ENCODE measurements at places on chromosomes 7 and 10.

DNA sequence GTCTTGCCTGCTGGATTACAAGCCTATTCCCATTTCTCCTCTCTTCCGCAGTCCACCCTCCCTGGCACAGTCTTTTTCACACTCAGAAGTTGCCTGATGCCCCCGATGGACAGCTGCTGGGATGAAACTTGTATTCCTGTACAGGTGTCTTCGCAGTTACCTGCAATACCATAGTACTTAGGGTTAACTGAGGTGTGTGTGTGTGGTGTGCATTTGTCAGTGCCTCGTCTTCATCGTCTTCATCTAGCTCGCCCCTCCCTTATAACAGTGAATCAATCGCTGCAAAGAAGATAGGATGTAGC is 11.0 kb downstream of the NXPH1 start:
- DNase-seq, result no peak

DNA sequence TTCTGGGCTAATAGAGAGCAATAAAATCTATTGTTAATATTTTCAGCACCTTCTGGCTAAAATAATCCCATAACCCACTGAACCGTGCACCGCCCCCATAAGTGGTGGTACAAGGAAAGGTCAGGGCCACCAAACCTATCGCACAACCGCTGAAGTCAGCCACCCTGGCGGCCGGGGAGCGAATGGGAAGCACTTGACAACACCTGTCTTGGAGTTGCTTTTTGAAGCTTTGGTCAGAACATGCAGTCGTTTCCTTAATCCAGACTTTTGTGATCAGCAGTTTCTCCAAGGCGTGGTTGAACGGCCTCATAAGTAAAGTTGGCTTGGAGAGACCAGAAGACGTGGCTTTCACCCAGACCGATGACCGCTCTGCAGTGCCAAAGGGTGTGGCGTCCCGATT is 97.4 kb downstream of the DNAJB6 start:
- DNase-seq, result no peak

GRCh38 chr10:117004227-117005025 is 561 bp downstream of the SHTN1 start:
- no peak for DNase-seq

DNA sequence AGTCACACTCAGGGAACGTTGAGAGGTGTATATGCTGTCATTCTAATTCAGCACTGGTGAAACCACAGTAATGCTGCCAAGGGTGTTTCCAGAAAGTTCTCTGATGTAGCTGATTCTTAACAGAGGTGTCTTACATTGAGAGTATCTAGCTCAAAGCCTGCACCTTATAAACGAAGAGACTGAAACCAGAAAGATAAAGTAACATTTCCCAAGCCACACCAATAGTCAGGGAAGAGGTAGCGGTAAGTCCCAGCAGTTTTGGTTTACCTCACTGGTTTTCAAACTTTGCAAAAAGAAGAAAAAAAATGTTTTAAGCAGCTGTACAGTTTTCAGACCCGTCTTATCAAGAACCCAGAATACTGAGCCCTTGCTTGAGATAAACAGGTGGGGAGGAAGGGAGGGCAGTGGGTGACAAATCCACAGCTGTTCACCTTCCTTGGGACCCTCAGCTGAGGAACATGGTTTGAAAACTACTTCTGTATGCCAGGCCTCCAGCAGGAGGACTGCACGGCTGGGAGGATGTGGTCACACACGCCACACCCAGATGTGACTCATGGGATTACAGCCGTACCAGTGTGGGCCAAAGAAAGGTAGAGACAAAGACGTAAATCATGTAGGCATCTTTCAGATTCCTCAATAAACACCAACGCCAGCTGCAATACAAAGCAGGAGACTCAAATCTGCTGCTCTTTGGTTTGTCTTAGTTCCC is 63.9 kb upstream of the GSDME start:
- DNase-seq, result peak; percentile 47

DNA sequence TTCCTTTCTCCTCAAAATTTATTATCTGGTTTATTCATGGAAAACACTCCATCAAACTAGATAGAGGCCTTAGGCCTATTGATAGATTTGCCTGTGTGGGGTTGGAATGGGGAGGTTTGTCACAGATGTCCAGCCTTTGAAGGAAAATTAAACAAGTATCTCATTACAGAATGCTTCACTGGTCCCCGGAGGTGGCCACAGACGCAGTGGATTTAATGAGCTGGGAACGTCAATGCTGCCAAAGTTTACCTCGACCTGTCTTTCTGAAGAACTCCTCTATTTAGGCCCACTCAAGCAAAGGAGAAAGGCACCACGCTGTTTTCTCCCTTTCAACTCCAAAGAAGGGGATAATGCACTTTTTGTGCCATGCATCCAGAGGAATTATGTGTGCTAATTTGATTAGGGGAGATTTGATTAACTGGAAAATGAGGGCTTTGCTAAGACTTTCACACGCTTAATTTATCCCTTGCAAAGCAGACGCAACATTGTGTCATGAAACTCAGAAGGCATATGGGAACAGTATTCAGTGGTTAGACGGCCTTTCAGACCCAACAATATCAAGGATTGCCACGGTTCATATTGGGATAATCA is 558.8 kb upstream of the GALNT17 start:
- no peak for DNase-seq

DNA sequence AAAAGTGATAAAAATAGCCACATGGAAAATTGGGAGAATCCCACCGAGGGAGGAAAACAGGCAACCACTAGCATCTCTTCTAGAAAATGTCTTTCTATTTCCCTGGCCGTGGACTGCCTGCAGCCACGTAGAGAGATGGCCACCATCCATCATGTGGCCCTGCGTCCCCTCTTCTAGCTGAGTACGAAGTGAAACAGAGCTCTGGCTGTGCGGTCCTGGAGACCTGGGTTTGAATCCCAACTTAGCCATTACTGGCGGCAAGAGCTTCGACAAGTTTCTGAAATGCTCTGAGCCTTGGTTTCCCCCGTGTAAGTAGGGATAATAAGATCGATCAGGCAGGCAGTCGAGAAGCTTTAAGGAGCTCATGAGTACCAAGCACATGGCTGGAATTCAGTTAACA is 32.9 kb downstream of the ZCCHC24 start:
- DNase-seq, result no peak

DNA sequence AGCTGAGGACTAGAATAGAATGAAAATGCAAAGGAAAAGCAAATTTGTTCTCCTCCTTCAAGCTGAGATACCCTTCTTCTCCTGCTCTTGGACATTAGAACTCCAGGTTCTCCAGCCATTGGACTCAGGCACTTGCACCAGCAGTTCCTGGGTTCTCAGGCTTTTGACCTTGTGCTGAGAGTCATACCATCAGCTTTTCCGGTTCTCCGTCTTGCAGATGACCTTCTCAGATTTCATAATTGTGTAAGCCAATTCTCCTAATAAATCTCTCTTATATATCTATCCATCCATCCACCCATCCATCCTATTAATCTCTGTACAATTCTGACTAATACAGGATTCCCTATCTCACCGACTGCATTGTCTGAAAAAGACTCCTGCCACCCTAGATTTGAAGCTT is 108.3 kb downstream of the AHR start:
- no peak for DNase-seq

- no peak for DNase-seq
These were observed 110.9 kb upstream of the HDAC9 start for GRCh38 chr7:18384491-18385143.

DNA sequence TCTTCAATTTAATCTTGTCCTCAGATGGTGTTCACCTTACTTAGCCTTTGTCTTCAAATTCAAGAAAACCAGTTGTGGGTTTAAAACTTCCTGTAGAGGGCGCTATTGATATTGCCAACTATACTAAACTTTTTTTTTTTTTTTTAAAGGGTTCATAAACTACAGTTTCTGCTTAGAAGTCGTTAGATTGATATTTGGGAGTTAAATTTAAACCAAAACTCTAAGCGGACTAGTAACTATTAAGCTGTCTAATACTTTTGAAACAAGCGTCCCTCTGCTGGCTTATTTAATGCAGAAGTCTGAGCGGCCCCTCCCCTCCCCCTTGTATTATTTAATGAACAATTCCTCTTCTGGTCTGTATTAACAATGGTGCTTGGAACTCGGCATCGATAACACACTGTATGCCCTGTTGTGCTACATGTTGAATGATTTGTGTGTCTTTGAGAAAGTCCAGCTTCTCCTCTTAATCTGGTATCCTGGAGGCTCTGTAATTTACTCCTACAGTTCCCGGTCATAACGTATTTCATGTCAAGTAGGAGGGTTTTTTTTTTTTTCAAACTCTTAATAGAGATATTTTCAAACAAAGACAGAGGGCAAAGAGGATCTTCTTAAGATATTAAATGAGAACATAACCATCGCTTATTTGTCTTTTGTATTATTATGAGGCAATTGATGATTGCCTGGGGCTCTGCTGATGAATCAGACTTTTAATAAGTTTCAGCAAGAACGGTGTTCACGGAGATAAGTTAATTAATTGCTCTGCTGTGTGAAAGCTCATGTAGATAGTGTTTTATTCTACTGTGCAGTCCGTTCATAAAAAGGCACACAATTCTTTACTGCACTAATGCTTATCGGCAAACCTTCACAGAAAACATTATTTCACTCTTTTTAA is 22.6 kb upstream of the CREB5 start:
- DNase-seq, result no peak

DNA sequence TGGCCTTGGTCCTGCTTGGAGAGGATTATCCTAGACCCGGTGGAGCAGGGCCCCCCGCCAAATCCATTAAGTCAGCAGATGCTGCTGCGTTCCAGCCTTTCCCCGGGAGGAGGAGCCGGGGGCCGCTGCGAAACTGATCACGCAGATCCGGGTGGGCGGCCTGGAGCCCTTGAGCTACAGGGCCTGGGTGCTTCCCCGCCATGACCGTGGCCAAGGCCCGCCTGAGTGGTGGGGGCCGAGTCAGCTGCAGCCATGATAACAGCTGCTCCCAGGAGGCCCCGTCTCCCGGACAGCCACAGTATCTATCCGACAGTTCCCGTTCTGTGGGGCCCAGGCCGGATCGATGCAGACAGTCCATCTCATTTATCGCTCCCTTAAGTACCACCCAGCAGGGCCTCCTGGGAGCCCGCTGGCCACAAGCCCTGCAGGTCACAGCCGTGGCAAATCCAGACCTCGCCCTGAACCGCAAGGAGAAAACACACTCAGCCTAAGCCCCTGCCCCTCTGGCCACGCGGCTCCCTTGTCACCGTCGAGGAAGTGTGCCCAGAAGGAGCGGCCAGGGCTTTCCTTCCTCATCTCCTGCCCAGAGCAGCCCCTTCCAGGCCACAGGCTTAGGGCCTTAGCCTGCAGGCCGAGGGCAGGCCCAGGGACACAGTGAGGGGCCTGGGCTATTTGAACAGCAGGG is 34.4 kb upstream of the SLC29A4 start:
- no peak for DNase-seq

- DNase-seq, result no peak
These were observed 85.9 kb downstream of the COBL start for GRCh38 chr7:51230723-51231122.

- DNase-seq, result no peak
These were observed 138.6 kb downstream of the SORCS3 start for GRCh38 chr10:104779701-104780100.

DNA sequence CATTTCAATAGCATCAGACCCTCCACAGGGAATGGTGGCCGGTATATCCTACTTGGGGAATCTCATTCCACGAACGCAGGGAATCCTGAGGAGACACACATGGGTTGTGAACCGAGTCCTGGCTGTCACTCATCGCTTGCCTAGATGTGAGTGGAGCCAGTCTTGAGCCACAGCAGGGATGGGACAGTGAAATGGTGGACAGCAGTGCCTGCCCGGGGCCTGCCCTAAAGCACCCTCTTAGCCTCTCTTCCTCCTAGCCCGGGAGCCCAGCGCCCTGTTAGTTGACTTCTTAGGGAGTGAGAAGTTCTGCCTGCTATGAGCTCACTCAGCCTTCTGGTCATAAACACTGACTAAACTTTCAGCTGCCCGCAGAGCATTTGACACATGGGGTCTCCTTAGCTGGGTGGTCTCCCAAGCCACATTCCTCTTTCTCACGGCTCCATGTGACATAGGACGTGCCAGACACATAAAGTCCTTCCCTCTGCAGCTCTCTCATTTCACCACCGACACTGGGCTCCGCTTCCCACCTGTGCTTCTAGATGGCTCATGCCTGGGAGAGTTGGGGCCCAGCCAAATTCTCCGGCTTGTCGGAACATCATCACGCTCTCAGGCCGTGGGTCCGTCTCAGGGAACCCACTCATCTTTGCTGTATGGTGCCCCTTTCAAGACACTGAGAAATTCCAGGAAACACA is 60.9 kb downstream of the TCERG1L start:
- DNase-seq, result no peak

GRCh38 chr7:50923476-50923875 is 140.8 kb upstream of the GRB10 start:
- DNase-seq, result no peak

DNA sequence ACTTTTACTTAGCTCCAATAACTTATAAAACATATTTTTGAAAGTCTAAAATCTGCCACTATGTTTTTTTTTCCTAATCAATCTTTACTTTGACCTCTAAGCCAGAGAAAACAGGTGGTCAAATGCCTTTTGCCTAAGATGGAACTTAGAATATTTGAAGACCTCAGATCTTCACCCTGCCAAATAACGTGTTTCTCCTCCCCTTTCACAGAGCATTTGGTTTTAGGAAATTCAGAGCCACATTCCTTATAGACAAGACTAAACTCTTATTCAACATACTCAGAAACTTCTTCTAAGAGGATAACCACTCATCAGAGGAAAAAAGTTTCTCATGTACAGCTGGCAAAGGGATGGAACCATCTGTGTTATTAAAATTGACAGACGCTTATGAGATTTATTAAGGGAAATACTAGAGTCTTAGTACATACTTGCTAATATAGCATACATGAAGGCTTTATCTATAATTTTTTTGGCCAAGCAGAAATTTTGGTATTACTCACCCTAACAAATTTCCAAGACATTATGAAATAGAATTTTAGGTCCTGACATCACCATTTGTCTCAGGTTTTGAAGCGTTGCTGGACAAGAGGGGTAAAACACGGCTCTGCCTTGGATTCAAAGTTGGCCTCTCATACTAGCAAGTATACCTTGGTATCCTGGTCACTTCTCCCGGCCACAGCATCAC is 2.6 kb upstream of the EGFR start:
- DNase-seq, result no peak

Measured in activated naive CD4-positive, alpha-beta T cell (primary cell).